ENCODE measurements at places on chromosomes 2 and 18.

- DNase-seq = no peak
Observed at GRCh38 chr2:209834767-209835166, 63.1 kb downstream of the UNC80 start.

DNA sequence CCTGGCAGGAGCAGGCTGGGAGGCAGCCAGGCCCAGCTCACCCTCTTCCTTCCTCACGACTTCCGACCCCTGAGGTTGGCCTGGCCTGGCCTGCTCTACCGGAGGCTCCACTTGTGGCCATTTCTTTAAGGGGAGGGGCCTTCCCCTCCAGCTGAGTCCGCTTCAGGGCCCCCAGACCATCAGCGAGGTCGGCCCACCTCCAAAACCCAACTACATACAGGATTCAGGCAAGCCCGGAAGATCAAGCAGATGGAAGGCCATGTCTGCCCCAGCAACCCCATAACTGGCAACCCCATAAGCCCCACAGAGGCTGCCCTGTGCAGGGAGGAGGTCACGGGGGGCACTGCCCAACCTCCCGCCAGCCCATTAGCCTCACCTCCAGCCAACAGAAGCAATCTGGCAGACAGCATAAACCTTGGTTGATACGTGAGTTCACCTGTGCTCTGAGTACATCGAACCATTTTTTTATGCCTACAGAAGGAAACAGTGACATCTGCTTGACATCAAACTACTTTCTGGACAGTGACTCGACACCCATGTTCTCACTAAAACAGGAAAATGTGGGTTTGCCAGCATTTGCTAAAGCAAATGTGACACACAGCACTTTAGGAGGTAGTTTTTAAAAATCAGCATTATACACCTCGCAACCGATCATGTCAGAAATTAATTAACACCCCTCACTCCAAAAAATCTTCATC is 98.9 kb downstream of the EIPR1 start:
- DNase-seq = no peak

DNA sequence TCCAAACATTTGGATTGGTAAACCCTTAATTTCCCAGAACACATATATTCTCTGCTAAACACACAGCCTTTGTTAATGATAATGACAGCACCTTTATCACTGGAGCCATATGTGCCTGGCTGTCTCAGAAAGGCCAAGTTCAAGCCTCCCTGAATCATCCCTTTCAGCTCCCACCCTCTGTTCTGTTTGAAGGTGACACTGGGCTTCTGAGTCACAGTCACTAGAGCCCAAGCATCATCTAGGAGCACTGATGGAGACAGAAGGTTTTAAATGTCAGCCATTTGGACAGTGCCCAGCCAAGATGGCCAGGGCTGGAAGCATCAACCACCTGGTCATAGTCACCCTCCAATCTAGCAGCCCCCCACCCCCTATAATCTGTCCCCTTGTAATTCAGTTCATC is 80.6 kb downstream of the NRP2 start:
- DNase-seq = no peak

GRCh38 chr2:64865073-64865830 is 123.9 kb upstream of the SLC1A4 start:
- DNase-seq = peak; percentile 46

- no peak for DNase-seq
Observed at GRCh38 chr2:38535404-38535743, 67.4 kb downstream of the HNRNPLL start.

DNA sequence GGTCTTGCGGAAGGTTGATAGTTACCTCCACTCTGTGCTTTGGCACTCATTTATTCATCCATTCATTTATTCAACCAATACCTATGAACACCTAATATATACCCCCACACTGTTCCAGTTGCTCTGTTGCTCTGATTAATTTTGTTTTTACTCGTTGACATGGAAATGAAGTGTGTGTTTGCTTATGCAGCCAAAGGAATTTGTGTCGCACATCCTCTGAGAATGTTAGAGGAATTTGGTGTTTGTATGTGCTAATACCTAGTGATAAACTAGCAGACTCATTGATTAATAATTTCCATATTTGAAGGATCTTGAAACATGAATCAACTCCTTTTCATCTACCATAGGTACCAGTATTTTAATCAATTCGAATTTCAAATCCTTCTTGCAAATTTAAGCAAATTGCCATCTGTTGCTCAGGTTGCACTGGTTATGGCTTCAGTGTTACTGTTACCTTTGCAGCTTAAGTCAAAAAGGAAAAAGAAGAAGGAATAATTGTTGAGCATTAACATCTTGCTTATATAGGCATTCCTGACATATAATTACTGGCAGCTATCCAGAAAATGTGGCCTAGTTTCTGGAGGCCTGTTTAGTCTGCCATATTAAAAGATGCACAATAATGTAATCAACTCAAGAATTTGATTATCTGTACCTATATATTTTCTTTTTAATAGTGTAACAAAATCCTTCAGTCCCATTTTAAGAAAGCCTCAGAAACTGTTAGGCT is 25.7 kb upstream of the CRIM1 start:
- no peak for DNase-seq

DNA sequence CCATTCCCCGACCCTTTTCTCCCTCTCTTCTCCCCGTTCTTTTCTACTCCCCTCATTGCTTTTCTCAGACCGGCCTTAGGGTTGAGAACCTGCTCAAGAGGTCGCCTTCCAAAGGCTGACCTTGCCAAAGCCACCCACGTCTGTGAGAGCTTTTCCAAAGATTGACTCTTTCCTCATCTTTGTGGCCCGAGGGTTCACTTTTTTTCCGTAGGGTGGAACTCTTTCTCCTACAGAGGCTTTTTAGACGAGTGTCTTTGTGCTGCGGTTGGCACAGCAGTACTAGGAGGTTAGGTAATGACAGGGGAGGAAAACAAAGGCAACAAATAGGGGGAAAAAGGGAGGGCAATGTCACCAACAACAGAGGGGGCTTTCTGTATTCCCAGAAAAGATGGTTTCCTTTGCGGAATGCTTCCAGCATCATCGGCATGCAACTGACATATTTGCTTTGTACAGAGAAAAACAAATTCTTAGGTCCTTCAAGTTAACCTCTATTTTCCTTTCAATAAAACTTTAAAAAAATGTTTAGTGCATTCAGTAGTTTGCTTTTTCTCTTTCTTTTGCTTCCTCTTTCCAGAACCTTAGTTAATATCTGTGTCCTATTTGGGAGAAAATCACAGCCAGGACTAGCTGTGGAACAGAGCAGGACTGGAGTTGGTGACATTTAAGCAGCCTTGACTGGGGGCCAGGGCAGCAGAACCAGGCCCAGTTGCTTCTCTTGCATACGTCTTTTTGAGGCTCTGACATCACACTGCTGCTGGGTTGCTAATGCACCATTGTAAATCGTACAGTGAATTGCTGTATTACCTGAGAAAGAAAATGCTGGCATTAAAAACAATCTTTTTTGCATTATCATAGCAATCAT is 188.1 kb upstream of the FANCL start:
- no peak for DNase-seq

DNA sequence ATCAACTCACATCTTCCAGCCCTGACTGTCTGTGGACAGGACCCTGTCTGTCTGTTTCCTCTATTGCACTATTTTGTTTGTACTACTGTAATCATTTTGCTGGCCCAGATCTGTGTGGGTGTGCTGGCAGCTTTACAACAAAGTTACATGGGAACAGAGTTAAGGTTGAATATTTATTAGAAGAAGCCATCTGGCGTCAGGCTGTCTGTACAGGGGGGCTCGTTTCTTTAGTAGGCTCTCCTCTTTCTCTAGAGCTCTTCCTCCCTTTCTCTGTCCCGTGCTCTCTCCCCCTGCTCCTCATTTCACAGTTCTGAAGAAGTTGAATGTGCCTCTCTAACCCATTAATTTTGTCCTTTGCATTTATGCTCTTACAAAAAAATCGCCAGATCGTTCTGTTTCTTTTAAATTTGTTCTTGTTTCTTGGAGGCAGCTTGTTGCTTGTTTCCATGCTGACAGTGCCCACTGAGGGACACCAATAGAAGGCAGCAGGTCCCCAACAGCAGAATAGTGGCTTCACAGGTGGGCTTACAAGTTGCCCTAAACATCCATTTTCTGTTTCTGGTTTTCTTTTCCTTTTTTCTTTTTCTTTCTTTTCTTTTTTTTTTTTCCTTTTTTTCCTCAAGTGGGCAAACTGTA is 315.2 kb upstream of the ZEB2 start:
- no peak for DNase-seq

DNA sequence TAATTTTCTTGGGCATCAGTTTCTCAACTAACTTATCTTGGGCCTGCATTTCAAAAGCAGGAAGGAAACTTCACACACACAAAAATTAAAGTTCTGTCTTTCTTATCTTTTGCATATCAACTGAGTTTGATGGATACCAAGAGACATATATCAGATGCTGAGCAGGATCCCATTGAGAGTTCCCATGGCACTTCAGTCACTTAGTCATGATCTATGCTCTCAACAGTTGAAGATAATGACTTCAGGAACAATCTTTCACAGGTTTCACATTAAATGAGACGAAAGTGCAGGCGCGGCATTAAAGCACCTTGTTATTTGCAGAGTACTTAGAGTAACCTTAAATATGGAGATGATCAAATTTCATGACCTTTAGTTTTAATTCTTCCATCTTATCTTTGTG is 2139.8 kb upstream of the CELF4 start:
- DNase-seq = no peak

DNA sequence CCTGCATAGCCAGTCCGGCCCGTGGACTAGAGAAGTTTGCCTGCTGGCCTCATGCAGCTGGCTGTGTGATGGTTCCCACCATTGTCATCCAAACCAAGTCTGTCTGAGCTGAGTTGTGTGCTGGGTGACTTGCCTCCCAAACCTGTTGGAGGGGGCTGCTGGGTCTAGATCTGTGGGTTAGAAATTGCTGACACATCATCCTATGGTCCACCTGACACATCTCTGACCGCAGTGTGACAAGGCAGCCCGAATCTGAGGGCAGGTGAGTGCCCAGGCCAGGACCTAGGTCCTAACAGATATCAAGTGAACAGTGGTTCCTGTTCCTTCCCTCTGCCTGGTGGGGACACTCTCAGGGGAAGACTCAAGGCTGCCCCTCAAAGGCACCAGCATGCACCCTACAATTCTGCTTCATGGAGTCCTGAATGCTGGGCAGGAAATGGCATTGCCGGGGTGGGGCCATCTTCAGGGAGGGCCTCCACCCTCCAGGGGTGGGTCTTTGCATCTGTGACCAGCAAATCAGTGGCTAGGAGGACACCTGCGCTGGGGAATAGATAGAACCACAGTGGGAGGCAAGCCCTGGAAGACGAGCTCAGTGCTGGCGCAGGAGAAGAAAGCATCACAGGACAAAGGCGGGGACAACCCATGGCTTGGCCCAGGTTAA is 117.9 kb upstream of the ID2 start:
- DNase-seq = no peak

DNA sequence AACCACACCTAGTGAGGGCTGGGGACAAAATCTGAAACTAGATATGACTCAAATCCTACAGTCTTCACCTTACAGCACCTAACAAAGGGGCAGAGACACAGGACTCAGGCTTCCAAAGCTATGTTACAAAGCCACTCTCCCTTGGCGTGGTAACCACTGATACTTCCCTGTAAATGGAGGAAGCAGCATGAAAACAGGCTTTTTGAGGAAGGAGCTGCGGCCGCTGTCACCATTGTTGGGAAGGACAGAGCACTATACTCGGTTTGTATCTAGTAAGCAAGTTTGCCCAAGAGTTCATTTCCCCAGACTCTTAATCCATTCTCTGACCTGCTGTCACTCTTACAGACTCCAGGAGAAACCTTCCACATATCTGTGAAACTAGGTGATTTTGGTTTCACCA is 60.3 kb downstream of the LONRF2 start:
- no peak for DNase-seq

GRCh38 chr2:23387845-23388244 is 2.9 kb downstream of the KLHL29 start:
- no peak for DNase-seq

- no peak for DNase-seq
Observed at GRCh38 chr2:4190548-4190947, 487.2 kb downstream of the DCDC2C start.

DNA sequence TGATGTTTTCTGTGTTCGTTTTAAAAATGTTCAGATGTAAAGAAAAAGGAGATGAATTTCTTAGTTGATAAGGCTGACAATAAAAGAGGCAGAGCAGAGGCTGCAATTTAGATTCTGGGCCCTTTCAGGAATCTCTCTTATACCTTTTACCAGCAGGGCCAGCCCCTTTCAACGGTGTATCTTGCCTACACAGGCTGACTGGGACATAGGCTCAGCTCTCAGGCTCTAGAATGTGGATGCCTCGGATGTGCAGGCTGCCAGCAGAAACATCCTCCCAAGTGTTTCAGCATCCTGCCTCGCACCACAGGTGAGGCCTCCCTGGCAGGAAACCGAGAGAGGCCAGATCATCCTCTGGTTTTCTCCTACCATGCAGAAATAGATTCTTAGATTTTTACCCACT is 3.4 kb downstream of the C2orf80 start:
- DNase-seq = no peak

DNA sequence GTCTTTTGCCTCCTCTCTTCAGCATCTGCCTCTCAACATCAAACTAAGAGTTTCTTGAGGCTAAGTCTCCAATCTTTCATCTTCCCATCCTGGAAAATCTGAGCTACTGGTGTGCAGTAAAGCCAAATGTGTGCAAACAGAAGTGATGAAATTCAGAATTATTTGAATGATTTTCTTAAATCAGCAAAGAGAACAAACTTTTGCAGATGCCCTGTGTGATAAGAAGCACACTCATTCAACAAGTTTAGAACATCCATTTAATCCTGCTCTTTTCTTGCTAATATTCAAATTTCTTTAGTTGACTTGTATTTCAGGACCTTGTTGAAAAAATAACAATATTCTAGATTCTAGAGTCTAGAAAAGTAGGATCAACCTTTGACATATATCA is 1374.9 kb upstream of the CELF4 start:
- DNase-seq = no peak

DNA sequence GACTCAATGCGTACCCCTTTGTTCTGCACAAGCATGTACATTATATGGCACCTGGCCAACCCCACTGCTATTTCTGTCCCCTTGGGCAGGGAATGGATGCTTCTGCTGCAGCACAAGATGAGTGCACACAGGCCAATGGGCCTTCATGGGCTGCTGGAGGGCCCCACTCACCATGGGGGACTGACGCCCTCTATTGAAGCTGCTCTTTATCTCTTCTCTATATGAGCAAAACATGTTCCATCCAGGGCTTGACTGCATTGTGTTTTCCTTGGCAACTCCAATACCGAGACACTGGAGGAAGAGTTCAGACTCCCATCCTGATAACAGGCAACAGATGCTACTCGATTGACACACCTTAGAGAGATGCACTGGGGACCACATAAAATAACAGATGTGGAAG is 251.6 kb upstream of the NCKAP5 start:
- DNase-seq = no peak

GRCh38 chr18:63234841-63235240 is 84.7 kb downstream of the BCL2 start:
- DNase-seq = no peak

GRCh38 chr2:149021761-149022160 is 16.7 kb upstream of the LYPD6B start:
- DNase-seq = no peak

- DNase-seq = no peak
Observed at GRCh38 chr2:96604104-96604503, 34.0 kb downstream of the KANSL3 start.

GRCh38 chr18:49170925-49171505 is 220.2 kb upstream of the SMAD7 start:
- DNase-seq = no peak

- DNase-seq = no peak
Observed at GRCh38 chr2:1798115-1798784, 53.9 kb upstream of the PXDN start.

GRCh38 chr2:56088411-56088810 is 95.4 kb upstream of the CCDC85A start:
- no peak for DNase-seq
